ELR (cell line): ENCODE measurements at places on chromosomes 1 and 21.

GRCh38 chr1:171196351-171196750 lies 11.3 kb downstream of the FMO2 start:
- no peak for DNase-seq

DNA sequence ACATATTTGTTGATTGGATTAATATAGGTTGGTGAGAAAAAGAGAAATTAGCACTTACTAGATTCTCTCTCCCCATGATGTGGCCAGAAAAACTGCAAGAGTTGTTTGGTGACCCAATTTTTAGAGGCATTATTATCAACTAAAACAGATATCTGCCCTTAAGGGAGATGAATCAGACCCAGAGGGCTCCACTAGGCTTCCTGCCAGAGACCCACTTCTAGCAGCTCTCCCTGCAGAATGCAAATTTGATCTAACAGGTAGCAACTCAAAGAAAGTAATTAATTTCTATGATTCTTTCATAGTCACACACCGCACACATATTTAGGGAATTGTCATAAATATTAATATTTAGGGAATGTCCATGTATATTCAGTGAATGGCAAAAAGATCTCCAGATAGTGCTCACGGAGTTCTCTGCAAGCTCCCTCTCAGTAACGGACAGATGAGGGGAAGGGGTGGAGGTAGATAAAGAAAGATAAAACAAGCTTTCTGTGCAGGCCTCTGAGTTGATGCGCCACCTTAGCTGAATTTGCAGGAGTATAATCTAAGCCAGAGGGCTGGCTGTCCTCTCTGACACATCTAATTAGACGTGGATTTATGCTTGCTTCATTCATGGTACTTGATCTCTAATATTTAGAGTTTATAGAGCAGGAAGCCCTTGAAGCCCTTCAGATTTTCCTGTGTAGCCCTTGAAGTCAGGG lies 84.1 kb upstream of the CCDC190 start:
- DNase-seq: peak; percentile 44

GRCh38 chr1:157995583-157996169 lies 2.2 kb downstream of the KIRREL1 start:
- DNase-seq: no peak

- DNase-seq: no peak
These were observed 46.7 kb upstream of the SARS1 start for GRCh38 chr1:109167001-109167506.

DNA sequence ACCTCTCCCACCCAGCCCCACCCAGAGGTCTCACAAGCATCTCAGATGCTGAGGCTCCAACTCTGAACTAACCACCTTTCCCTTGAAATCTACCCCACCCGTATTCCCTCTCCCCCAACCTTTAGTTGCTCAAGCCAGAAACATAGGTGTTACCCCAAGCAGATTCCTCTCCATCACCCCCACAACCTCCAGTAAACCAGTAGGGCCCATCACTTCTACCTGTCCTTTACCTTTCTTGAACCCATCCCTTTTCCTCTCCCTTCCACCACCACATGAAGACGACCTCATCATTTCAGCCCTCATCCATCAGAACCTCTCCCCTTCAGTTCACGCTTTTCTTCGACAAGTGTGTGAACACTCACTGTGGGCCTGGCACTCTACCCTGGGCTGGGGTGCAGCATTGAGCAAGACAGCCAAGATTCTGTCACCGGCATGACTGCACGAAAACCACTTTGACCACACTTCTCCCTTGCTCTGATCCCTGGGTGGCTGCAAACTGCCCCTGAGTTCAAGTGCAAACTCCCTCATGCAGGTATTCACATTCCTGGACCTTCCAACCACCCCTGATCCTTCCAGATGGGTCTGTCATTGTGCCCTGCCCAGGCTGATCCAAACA lies 65.5 kb upstream of the LAPTM5 start:
- no peak for DNase-seq

DNA sequence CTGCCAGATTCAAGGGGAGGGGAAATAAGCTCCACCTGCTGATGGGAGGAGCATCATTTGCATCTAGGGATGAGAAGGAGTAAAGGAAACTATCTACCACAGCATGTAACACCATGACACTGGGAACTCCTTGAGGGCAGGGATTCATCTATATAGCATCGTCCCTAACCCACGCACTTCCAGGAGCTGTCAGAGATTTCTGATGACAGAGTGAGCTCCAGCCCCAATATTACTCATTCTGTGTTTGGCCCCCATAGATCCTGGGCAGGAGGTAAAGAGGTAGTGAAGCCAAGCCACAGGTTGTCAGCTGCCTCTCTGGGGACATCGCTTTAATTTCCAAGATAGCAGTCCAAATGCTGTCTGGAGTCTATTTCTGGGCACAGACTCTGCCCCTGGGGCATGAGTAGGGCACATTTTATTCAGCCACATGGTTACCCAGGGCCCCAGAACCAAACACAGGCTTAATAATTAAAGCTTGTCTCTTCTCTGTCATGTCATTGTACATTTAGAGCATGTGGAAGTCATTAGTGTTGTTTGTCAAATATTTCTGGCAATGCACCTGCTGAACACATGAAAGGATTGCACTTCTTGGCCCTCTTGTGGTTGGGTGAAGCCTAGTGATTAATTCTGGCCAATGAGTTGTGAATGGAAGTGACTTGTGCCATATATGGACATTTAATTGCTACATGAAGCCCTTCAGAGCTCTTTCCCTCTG lies 105.9 kb upstream of the POU3F1 start:
- peak; percentile 15 for DNase-seq

- no peak for DNase-seq
These were observed 8.7 kb downstream of the PROX1 start for GRCh38 chr1:213996320-213997037.

- DNase-seq: no peak
These were observed 83.8 kb downstream of the PAPPA2 start for GRCh38 chr1:176546825-176547224.

GRCh38 chr1:55958498-55958897 lies 620.9 kb downstream of the PLPP3 start:
- no peak for DNase-seq

DNA sequence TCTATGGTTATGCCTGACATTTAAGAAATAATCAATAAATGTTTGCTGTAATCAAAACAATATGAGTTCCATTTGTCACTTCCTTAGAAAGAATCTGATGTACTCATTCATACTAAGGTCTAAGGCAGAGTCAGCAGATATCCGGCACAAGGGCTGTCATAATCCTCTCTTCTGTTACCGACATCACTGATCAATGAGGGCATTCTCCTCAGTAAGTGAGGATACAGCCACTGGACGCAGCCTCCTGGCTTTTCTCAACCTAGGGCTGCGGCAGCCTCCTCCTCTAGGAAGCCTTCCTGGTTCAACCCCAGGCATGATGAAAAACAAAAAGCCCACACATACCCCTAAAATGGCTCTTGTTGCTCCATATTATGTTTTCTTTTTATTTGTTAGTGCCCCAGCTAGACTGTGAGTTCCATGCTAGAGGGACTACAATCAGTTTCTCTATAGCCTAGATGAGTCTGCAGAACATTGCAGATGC lies 40.7 kb upstream of the TENT5C start:
- no peak for DNase-seq

DNA sequence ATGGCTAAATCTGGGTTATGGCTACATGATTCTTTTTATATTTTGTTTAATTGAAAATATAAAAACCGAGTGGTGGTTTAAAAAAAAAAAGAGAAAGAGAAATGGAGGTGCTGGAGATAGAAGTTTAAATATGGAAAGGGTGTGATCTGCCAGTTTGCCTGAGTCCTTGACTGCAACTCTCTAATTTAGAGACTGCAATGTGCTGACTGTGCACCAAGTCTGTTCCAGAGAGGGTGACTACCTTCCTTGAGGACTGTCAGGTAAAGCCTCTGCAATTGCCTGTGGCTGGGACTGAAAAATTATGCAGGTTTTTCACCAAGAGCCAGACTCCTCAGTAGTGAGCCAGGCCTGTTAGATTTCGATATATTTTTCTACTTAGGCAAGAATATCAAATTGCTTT lies 1326.3 kb downstream of the BRINP3 start:
- no peak for DNase-seq

DNA sequence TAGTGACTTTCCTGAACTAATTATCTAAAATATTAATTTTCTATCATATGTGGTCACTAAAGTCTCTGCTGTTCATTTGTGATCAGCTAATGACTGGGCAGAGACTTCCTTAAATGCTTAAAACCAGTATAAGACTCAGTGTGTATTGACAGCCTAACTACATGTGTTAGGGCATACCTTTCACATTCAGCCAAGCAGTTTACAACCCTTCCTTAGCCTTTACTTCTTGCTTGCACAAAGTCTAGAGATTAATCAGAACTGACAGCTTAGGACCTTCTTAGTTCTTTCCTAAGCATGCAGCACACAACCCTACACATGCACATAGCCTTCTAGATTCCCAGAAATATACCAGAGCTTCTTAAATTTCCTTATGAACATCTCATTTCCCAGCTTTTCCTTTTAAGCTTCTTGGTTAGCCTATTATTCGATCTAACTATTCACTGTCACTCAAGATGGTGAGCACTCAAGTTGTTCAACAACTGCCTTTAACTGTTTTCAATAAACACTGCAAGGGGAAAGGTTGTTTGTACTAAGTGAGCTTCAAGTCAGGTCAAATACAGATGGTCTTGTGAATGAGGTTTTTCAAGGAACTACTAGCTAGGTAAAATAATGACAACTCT lies 13.4 kb downstream of the EYA3 start:
- DNase-seq: no peak

GRCh38 chr1:153746174-153746573 lies 18.3 kb downstream of the INTS3 start:
- DNase-seq: no peak

DNA sequence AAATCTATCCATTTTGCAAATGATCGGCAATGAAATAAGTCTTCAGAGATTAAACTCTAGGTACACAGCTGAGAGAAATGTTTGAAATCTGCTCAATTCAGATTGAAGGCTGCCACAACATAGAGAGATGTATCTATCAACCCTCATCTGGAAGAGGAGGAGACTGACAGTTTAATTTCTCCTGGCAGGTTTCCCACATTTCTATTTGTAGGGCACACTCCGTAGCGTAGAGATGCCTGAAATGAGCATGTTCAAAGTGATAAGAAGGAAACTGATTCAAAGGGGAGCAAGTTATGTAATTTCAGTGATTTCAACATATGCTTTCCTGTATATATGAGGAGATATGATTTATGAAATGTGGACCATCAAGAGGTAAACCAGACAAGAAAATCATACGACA lies 44.1 kb downstream of the NIBAN1 start:
- no peak for DNase-seq

GRCh38 chr1:152313970-152314369 lies 11.1 kb downstream of the FLG start:
- DNase-seq: no peak

DNA sequence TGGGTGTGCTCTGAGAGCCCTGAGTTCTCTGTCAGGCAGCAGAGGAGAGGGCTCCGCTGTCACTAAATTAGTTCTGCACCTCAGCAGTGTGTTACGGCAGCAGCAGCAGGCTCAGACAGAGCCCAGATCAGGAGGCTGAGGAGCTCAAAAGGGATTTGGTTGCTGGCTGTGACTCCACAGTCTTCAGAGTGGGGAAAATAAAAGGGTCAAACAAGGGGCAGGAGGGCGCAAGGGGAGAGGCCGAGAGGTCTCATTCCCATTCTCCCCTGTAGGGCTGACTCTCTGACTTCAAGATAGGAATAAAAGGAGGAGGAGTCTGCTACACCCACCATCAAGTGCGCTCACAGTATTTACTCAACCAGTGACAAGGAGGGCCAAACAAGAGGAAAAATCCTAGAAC lies 9.2 kb upstream of the SLC45A3 start:
- DNase-seq: no peak

- no peak for DNase-seq
These were observed 5.8 kb downstream of the TTLL10 start for GRCh38 chr1:1179346-1179982.

DNA sequence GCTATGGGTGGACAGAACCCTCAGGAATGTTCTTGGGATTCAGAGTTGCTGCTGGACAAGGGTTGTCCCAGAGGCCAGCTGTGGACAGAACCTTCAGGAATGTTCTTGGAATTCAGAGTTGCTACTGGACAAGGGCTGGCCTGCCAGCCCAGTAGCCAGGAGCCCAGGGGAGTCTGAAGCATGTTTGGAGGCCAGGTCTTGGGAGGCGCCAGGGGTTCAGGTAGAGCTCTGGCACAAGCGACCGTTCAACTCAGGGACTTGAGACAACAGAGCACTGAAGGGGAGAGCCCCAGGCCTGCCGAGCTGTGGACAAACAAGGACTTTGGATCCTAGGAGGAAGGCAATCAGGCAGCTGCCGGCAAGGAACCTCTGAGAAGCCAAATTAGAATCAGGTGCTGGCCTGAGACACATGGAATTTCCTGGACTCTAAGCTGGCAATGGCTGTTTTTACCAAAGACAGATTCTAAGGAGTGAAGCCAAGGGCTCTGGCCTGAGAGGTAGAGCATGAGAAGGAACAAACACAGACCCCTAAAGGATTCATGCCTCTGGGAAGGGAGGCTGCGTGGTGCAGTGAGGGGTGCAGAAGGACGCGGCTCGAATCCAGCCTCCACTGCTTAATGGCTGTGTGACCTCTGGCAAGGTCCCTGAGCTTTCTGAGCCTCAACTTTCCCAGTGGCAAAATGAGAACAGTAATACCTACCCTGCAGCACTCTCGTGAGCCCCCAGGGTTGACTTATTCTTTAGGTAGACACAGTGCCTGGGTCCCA lies 13.4 kb downstream of the PLA2G5 start:
- DNase-seq: no peak

- DNase-seq: no peak
These were observed 197.4 kb downstream of the SEC16B start for GRCh38 chr1:177772386-177772960.

GRCh38 chr1:84677415-84678099 lies 12.7 kb downstream of the SSX2IP start:
- no peak for DNase-seq

DNA sequence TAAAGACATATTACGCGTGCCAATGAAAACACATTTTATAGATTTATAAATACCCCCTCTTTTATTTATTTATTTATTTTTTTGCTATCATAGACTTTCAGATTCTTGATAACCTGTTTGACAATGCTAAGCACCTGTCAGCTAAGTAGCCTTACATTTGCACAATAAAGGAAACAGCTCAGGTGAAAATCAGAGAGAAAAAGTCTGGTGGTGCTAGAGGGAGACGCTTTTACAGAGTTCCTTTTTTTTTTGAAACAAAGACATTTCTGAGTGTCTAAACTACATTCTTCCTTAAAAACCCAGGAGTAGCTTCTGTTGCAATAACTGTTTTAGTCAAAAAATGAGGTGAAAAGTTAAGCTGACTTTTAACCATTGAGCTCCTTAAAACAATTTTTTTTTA lies 1611.6 kb downstream of the NCAM2 start:
- no peak for DNase-seq

- no peak for DNase-seq
These were observed 68.6 kb downstream of the RPAP2 start for GRCh38 chr1:92367496-92367895.
